Mesendoderm (in vitro differentiated cells): ENCODE measurements at places on chromosomes 1 and 21.
A peak's percentile ranks its signal among the peaks of the same experiment; 100 is the strongest.

GRCh38 chr1:160713161-160713560 lies 1.5 kb upstream of the CD48 start:
- DNase-seq, result no peak

DNA sequence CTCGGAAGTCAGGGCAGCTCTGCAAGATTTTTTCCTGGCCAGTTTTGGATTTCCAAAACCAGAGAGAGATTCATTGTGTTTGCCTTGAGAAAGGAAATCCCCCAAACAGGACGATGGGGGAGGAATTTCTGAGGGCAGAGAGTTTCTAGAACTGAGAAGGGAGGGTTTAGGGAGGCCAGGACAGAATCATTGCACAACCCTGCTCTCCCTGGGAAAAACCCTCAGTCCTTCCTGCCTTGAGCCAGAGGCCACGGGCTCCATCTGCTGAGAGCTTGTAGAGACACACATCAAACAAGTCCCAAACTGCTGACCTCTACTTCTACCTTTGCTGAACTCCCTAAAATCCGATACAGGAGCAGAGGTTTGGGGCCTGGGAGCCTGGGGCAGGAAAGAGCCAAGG lies 99.7 kb downstream of the NMNAT2 start:
- peak; percentile 89 for DNase-seq

GRCh38 chr1:19430121-19431068 lies 54.9 kb downstream of the CAPZB start:
- no peak for DNase-seq

DNA sequence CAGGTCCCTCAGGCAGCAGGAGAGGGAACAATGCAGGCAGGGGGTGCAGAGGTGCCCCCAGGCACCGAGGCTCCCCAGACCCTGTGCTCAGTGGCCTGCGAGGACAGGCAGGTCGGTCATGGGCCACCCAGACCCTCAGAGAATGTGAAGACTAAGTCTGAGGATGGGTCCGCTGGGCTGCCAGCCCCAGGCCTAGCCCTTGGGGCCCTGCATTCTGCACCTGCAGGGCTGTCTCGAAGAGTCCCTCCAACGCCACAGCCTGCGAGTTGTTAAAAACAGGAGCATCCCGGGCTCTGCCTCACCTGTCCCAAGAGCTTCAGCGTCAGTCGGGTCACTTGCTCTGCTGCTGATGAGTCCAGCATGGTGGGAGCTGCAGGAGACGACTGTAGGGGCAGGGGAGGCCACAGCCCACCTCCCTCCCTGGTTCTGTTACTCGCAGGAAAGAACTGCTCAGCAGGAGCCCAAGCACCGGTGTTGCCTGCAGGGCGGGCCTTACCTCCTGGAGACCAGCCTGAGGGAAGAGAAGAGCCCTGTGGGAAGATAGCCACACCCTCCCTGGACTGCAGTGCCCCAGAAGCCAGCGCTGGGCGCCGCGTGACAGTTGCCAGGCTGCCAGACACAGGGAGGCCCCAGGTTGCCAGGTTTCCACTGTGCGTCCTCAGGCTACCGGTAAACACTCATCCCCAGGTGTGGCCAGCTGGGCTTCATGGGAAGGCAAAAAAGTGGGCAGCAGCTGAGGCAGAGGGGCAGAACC lies 5.8 kb downstream of the C21orf58 start:
- DNase-seq, result peak; percentile 60

DNA sequence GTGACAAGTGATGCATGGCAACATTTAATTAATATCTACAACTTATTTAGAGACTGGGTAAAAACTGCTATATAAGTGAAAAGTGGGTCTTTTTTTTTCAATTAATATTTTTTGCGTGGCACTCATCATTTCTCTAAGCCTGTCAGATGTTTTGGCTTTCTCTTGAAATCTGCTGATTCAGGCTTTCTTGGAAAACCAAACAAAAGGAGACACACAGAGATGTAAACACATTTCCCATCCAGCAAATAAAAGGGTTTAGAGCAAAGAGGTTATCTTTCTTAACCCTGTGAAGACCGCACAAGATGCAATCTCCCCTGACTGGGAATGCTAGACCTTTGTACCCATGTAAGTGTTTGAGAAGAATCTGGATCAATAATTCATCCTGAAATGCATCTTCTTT lies 48.7 kb upstream of the PLXNA2 start:
- no peak for DNase-seq

DNA sequence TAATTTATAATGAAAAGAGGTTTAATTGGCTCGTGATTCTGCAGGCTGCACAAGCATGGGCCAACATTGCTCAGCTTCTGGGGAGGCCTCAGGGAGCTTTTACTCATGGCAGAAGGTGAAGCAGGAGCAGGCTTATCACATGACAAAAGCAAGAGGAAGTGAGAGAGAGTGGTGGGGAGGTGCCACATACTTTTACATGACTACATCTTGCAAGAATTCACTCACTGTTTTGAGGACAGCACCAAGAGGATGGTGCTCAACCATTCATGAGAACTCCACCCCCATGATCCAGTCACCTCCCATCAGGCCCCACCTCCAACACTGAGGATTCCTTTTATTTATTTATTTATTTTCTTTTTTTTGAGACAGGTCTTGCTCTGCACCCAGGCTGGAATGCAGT lies 5.5 kb upstream of the PLEKHM2 start:
- peak; percentile 96 for DNase-seq

GRCh38 chr1:10904396-10905358 lies 107.8 kb upstream of the TARDBP start:
- DNase-seq, result no peak

DNA sequence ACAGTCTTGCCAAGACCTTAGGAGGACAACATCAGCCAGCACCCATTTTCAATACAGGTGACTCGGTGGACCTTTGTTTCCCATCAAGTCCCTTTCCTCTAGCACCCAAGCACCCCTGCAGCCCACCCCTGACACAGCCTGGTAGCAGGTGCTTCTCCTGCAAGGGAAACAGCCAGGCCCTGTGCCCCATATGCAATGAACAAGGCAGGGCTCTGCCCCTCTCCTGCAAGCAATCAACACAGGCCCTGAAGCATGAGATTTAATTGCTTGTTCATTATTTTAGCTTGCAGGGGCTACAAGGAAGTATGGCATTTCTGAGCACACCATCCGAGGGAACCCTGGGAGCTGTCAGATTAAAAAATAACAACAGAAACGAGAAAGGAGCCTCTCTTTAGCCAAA lies 35.4 kb downstream of the TCP10L start:
- DNase-seq, result no peak

DNA sequence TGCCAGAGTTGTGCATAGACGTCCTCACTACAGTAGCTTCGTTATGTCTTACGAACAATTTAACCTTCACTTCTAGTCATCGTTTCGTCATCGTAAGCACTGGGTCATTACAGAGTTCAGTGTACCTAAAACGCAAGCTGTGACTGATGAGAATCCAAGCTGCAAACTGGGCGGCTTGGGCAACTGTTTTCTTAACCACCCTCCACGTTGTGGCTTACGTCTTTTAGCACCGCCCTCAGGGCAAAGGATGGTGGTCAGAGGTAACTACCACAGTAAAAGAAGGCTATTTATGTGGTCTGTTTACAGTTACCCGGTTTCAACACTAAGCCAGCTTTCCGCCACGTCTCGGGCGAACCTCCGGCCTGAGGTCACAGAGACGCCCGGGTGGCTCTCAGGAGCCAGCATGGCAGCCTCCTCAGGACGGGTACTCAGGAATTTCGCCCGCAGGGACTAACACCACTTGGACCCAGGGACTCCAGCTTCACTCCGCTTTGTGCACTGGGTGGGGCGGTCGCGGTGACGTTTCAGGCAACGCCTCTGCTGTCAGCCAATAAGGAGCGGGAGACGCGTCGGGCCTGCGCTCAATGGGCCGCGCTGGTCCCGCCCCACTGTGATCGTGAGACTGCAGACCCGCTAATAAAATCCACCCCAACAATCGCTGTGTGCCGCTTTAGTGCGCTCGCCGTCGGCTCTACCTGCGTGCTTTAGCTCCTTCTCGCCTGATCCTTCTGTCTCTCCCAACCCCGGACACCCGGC lies at the start of gene CTH:
Gene CTH (plus strand): TSS at position 665 of the 756 bp plus-strand sequence. CDS start 148 bp downstream, outside the sequence.
- peak; percentile 99 for DNase-seq

DNA sequence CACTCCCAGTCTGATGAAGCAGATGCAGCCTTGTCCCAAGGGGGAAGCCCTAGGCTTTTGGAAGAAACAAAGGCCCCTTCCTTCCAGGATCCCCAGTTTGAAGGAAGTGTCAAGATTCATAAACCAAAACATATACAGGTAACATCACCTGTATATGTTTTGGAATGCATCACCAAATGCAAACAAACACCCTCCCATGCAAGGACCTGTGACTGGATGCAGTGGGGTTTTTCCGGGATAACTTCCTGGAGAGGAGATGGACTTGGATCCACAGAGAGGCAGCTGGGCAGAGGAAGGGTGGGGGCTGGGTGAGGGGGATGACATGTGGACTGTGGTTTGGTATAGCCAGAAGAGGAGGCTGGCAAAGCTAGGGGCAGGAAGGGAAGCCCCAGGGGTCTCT lies 1.5 kb upstream of the PLA2G2F start:
- no peak for DNase-seq

DNA sequence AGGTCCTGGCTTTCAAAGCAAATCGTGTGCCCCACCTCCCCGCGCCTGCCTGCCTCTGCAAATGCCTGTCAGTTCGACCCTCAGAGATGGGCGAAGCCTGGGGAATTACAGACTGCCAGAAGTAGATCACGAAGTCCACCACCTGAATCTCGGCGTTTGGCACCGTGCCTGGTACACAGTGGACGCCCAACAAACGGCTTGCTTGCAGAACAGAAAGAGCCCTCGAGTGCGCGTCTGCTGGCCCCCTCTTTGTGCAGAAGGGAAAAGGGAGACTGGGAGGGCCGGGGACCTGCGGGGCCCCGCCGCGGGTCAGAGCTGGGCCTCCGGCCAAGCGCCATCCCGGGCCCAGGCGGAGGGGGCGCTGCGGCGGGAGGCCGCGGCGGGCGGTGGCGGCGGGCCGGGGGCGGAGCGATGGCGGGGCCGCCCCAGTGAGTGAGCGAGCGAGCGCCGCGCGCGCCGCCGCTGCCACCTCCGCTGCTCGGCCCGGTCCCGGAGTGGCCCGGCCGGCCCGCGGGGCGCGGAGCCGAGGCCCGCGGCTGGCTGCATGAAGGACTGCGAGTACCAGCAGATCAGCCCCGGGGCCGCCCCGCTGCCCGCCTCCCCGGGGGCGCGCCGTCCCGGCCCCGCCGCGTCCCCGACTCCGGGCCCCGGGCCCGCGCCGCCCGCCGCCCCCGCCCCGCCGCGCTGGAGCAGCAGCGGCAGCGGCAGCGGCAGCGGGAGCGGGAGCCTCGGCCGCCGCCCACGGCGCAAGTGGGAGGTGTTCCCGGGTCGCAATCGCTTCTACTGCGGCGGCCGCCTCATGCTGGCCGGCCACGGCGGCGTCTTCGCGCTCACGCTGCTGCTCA lies at the start of gene ZDHHC18:
Gene ZDHHC18 (plus strand): TSS at position 428 of the 845 bp plus-strand sequence. CDS start 117 bp downstream, at position 545.
- peak; percentile 55 for DNase-seq

DNA sequence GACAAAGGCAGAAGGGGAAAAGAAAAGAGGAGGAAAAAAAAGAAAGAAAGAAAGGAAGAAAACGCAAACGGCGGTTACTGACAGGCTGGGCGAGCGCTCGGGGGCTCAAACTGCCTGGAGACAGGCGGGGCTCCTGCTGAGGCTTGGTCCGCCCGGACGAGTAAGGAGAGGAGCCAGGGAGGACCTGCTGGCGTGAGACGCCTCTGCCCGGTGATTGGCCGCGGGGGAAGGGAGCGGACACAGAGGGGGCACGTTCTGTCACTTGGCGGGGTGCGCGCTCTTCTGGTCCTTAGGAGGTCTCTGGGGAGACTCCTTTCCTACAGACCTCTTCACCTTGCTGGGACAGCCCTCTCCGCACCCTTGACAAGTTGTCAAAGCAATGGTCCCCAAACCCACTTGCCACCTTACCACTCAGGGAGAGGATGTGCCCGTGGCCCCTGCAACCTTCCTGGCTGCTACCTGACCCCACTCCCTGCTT lies 791 bp upstream of the PIK3R3 start:
- no peak for DNase-seq

- peak; percentile 78 for DNase-seq
These were observed 45.7 kb downstream of the WNT9A start for GRCh38 chr1:227901906-227902640.

DNA sequence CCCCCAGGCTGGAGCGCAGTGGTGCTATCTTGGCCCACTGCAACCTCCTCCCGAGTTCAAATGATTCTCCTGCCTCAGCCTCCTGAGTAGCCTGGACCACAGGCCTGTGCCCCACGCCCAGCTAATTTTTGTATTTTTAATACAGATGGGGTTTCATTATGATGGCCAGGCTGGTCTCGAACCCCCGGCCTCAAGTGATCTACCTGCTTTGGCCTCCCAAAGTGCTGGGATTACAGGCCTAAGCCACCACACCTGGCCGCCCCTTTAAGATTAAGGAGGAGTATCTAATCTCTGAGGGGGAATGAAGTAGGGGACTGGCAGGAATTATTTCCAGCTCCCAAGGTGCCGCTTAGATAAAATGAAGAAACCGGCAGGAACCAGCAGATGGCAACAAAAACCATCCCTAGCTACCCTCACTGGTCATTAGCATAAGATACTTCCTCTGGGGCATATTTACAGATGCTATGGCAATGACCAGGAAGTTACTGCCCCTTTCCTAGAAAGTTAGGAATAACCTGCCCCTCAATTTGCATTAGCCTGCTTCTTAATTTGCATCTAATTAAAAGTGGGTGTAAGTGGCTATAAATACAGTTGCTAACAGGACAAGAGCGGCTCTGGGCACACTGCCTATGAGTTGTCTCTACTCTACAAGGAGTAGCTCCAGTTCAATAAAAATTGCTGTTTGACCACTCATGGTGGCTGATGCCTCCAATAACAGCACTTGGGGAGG lies 7.1 kb upstream of the NSUN4 start:
- peak; percentile 92 for DNase-seq

DNA sequence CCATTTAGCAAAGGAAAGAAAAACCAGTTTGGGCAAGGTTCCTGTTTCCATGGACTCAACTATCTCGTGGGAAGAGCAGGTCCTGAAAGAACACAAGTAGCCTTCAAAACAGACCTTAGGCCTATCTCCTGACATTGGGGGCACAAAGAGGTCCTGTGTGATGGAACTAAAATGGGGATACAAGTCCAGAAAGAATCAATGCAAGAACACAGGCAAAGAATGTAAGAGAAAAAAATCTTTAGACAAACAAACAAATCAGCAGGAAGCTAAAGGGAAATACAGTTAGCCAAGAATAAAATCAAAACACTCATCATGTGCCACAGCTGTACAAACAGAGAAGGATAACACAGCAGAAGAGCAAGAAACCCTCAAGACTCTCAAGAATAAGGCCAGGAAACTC lies 28.2 kb downstream of the SLC30A10 start:
- DNase-seq, result no peak

DNA sequence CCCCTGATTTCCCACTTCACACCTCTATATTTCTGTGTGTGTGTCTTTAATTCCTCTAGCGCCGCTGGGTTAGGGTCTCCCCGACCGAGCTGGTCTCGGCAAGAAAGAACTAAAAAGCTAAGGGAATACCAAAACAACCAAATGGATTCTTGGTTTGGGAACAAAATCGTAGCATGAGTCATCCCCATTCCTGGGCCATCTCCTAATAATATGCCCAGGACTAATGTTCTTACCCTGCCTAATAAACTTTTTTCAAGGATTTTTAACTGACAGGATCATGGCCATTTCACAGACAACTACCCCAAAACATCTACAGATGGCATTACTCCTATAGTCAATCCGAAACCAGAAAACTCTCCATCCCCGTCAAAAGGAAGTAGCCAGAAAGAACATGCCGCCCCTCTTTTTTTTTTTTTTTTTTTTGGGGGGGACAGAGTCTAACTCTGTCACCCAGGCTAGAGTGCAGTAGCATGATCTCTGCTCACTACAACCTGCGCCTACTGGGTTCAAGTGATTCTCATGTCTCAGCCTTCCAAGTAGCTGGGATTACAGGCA lies 4.1 kb upstream of the HPDL start:
- no peak for DNase-seq

GRCh38 chr1:37262439-37263170 lies 211.8 kb upstream of the ZC3H12A start:
- no peak for DNase-seq
